ENCODE measurements at places on chromosomes 11 and 22. TPM values are rescaled to one million over a fixed set of nuclear protein-coding genes. Genes with fewer than 3 reads are reported as not detected.

SAA4 gene
- not detected for total RNA-seq

CARD18 gene
- not detected for total RNA-seq

HPX gene
- 0.27 TPM for total RNA-seq

NRXN2 gene
- 0.19 TPM for total RNA-seq

LRRC75B gene
- total RNA-seq, result 8.4 TPM

MRGPRX4 gene
- not detected for total RNA-seq

PRCP gene
- total RNA-seq, result 52.4 TPM

TECTA gene
- 0.05 TPM for total RNA-seq

CCDC157 gene
- 2.4 TPM for total RNA-seq

APOL5 gene
- not detected for total RNA-seq

C11orf86 gene
- 44.1 TPM for total RNA-seq

All from A549 treated with Mapracorat at 1 μM for 4 hours (cell line).